ENCODE measurements at places on chromosomes 13 and 19. TPM values are rescaled to one million over a fixed set of nuclear protein-coding genes. Genes with fewer than 3 reads are reported as not detected.

- no peak for DNase-seq
Measured at GRCh38 chr19:51387924-51388389, at the start of gene LIM2. TSS of gene LIM2 (minus strand) at chr19:51387974. CDS start at chr19:51387443, 531 bp downstream.

DNA sequence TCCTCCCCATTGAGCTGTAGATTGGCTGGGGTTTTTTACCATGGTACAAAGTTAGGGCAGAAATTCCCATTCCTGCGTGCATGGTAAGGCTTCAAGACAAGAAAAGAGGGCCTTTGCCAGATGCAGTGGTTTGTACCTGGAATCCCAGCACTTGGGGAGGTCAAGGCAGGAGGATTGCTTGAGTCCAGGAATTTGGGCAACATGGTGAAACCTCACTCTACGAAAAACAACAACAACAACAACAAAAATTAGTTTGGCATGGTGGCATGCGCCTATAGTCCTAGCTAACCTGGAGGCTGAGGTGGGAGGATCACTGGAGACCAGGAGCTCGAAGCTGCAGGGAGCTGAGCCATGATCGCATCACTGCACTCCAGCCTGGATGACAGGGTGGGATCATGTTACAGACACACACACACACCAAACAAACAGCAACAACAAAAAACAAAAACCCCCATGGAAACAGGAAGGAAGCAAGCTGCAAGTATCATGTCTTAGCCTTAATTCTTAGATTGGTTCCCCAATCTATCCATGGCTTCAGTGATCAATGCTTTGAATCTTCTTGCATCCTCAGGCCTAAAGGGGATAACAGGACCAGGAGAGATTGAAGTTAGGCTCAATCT, 5.5 kb upstream of the WTIP start:
- DNase-seq, result no peak

GRCh38 chr19:1361601-1362386, 21.9 kb upstream of the NDUFS7 start:
- no peak for DNase-seq

GRCh38 chr19:2060884-2061494, 9.9 kb upstream of the MKNK2 start:
- DNase-seq, result no peak

GRCh38 chr13:40671956-40672764, 5.7 kb upstream of the FOXO1 start:
- no peak for DNase-seq

DNA sequence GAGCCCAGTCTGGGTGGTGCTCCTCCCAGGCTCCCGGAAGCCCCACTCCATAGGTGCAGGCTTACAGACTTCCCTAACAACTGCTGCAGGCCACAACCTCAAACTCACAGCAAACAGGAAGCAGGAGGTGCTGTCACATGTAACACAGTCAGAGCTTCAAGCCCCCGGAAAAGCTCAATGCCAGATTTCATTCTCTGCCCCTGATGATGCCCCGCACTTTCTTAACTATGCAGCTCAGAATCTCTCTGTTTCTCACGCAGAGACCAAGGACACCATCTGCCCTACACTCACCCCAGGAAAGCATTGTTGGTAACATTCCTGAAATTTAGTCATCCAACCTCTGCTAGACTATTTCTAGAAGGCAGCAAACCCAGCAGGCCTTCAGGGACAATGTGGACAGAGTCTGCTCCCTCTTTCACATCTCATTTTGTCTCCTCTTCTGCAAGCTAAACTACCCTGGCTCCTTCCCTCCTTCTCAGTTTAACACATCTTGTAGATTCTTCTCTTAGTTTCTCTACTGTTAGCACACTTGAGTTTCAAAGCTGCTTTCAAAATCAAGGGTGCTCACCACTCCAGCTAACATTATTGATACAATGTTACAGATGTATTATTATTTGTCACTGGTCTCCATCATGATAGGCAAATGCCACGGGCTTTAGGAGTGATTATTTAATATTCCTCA, 162.5 kb downstream of the KCTD12 start:
- DNase-seq, result peak; percentile 39

- DNase-seq, result no peak
Measured at GRCh38 chr19:52094526-52095130, 937 bp downstream of the ZNF841 start.

- DNase-seq, result no peak
Measured at GRCh38 chr13:75137911-75138571, 343.9 kb downstream of the TBC1D4 start.

GRCh38 chr19:55099557-55100506, 17.6 kb downstream of the PPP1R12C start:
- DNase-seq, result no peak

DNA sequence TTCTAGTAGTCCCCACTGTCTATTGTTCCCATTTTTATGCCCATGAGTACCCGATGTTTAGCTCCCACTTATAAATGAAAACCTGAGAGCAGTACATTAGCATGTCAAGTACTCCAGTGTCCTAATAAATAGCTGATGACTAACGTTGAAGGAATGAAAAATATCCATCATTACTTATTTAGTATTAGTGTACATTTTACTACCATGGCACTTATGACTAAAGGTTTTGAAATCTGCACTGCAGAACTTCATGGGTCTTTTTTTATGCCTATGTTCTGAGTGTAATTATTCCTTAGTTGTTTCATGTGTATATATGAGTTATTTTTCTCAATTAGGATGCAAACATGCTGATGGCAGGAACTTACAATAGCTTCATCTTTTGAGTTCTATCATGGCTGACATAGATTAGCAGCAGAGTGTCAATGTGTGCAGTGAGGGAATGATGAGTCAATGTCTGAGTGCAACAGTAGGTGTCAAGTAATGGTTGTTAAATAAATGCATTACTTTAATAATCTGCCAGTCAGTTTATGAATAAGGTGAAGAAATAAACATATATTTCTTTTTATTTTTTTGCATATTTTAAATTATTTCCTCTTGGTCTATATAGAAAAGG, 188.4 kb downstream of the ITGBL1 start:
- no peak for DNase-seq

- no peak for DNase-seq
Measured at GRCh38 chr13:111210544-111211469, 95.7 kb downstream of the ARHGEF7 start.

GRCh38 chr19:45767410-45767880, 1.6 kb downstream of the SIX5 start:
- no peak for DNase-seq

- DNase-seq, result no peak
Measured at GRCh38 chr19:48918801-48919247, 14.7 kb upstream of the DHDH start.

DNA sequence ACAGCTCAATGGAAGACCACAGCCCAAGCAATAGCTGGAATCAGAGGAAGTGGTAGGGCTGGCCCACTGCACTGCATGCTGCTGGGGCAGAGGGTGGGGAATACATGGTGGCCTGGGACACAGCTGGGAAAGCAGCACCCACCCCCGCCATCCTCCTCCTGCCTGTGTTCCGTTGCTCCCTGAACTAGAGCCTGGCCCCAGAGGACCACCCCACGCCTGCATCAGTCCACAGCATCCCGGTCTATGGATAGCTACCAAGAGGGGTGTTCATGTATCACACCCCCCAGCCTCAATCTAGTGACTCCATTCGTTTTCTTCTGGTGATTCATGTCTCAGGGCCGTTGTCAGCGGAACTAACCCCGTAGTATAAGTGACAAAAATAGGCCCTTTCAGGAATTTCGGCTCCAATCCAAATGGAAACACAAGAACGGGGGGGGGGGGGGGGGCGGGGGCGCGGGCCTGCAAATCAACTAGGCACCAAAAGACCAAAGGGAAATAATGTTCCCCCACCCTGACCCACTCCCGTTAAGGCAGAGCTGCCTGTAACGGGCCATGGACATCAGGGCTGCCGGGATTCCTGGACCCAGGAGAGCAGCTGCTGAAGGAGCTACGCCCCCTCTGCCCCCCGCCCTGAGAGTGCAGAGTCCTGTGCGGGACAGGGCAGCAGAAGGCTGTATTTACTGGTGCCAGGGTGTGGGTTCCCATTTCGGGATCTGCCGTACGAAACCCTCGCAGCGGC, 18.9 kb upstream of the EPHX3 start:
- no peak for DNase-seq

DNA sequence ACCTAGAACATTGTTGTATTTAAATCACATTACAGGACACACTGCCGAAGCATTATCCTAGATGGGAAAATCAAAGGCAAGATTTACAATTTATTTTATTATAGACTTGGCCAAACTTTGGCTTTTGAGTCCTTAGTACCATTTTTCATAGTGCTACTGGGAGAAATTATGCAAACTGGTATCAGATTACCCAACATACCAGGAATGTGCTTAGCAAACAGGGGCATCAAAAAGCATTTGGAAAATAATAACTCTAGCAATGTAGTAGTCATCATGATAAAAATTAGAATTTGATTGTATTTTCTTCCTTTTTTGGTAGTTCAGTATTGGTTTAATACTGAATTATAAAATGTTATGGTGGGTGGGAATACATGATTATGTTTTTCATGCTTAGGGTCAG, 34.0 kb downstream of the GPC6 start:
- no peak for DNase-seq

- no peak for DNase-seq
Measured at GRCh38 chr13:49140910-49141611, 79.1 kb upstream of the MLNR start.

- no peak for DNase-seq
Measured at GRCh38 chr19:3014135-3014534, 14.9 kb downstream of the TLE2 start.

GRCh38 chr13:104140552-104140951, 1074.3 kb upstream of the SLC10A2 start:
- DNase-seq, result no peak

Gene SMIM44
- polyA plus RNA-seq, result not detected

Gene PVR
- 7.8 TPM for polyA plus RNA-seq

Gene TSSK6
- polyA plus RNA-seq, result 3.0 TPM

Gene PRPF31
- 62.2 TPM for polyA plus RNA-seq

Gene KASH5
- 0.09 TPM for polyA plus RNA-seq

Gene PEG3
- polyA plus RNA-seq, result 1.3 TPM
